HFF-Myc (cell line): ENCODE measurements at places on chromosomes 5 and 9.

GRCh38 chr9:132548751-132549640 is 33.4 kb upstream of the BARHL1 start:
- no peak for DNase-seq

- DNase-seq: no peak
These were observed 14.7 kb upstream of the TMEM250 start for GRCh38 chr9:136133191-136133958.

GRCh38 chr5:60448600-60448999 is 251.4 kb downstream of the DEPDC1B start:
- DNase-seq: no peak

GRCh38 chr5:132854301-132854700 is 12.0 kb downstream of the GDF9 start:
- DNase-seq: no peak

GRCh38 chr5:80346055-80346454 is 26.3 kb downstream of the SPZ1 start:
- no peak for DNase-seq

DNA sequence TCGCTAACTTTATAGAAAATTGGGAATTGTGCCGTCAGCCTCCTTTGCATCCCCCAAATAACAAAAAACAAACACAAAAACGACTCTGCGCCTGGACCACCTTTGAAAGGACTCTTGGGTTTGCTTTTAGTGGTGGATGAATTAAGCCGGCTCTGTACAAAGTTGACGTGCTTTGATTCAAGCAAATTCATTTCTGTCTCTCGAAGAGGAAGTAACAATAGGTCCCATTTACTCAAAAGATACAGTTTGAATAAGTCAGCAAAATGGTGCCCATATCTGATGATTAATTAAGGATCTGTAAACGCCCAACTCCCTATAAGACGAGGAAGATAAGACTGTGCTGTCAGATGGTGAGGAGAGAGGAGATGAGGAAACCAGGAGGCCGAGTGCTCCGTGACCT is 67.8 kb downstream of the AK8 start:
- DNase-seq: no peak
